ENCODE measurements at places on chromosomes 7 and 10.

GRCh38 chr7:91609525-91609924 lies 271.0 kb downstream of the MTERF1 start:
- no peak for DNase-seq

DNA sequence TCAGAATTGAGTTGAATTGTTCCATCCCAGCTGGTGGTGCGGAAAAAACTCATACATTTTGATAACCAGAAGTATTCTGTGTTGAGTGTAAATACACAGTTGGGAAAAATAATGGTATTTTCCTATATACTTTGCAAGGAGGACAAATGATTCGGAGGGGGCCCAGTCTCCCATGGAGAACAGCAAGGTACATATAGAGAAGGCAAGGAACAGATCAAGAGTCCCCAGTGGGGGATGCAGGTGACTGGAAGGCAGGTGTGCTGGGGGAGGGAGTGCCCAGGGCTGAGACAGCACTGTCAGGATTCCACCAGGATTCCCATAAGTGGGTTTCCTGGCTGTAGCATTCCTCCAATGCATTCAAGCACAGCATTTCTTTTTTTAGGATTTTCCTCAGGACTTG lies 10.8 kb upstream of the ADCY1 start:
- no peak for DNase-seq

- DNase-seq, result no peak
Measured at GRCh38 chr10:48770561-48771089, 86.0 kb downstream of the WDFY4 start.

DNA sequence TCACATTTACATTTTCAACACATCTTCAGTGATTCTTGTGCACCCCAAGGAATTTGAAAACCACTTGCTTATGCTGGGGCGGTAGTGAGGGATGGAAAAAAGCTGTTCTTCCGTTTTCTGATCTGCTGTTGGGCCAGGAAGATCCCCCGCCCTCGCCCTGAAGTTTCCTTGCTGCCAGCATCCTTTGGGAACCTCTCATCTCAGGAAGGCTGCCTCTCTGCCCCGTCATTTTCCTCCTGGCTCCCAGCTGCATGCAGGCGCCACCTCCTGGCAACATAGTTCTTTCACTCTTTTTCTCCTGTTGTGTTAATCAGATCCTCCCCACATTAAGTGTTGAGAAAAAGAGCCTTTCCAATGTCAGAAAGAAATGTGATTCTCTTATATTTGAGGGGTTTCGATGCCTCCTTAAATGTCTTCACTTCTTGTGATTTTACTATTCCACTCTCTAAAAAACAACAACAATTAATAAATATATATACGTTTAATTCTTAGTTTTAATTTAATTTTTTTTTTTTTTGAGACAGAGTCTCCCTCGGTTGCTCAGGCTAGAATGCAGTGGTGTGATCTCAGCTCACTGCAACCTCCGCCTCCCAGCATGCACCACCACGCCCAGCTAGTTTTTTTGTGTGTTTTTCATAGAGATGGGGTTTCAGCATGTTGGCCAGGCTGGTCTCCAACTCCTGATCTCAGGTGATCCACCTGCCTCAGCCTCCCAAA lies 122.9 kb downstream of the RALA start:
- DNase-seq, result peak; percentile 79

GRCh38 chr10:29805134-29805723 lies 170.5 kb upstream of the SVIL start:
- no peak for DNase-seq

GRCh38 chr10:5531558-5532306 lies 7.0 kb downstream of the CALML3 start:
- DNase-seq, result no peak

- no peak for DNase-seq
Measured at GRCh38 chr10:121540732-121541395, 57.4 kb downstream of the FGFR2 start.

- no peak for DNase-seq
Measured at GRCh38 chr10:5575144-5575481, 50.4 kb downstream of the CALML3 start.

DNA sequence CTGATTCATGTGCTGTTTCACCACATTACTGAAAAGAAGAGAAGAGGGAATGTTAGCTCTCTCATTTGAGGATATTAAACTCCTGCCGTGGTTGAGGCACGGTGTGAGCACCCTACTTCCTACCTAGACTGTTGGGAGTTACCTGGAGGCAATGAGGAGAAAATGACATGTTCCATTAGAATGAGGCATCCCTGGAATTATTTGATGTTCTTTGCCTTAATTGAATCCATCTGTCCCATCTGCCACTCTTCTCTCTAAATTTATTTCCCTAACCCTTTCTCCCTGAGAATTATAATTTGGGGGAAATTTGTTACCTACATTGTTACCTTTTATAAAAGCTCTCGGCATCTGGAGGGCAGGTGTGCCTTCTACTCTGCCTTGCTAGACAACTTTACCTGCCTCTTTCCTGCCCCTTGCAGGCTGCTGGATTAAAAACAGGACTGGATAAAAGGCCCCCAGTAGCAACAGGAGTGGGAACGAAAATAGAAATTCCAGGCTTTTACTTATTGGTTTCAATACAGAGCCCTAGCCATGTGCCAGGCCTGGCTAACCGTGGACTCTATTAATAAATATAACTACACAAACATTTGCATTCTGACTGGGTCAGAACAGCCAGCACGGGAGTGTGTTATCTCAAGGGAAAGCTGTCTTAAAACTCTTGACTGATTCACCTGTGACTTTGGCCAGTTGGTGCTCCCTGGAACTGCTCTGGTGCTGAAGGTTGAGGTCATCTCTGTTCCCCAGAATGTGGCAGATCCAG lies 4.4 kb upstream of the ATXN7L1 start:
- DNase-seq, result peak; percentile 20

DNA sequence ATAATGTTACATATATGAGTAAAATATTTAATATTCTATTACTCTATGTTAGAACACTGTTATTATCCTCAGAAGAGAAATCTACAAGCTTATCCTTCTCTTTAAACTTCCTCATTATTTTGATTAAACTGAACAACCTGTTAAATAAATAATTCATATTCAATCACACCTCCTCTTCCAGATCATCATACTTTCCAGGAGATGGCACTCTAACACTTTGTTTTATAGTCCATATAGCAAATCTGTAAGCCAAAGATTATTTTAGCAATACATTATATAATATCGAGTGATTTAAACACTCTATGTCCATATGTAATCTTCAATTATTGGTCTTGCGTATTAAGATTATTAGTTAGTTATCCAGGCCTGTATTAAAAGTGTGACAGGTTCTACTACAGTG lies 694.1 kb downstream of the ANKRD7 start:
- peak; percentile 3 for DNase-seq

DNA sequence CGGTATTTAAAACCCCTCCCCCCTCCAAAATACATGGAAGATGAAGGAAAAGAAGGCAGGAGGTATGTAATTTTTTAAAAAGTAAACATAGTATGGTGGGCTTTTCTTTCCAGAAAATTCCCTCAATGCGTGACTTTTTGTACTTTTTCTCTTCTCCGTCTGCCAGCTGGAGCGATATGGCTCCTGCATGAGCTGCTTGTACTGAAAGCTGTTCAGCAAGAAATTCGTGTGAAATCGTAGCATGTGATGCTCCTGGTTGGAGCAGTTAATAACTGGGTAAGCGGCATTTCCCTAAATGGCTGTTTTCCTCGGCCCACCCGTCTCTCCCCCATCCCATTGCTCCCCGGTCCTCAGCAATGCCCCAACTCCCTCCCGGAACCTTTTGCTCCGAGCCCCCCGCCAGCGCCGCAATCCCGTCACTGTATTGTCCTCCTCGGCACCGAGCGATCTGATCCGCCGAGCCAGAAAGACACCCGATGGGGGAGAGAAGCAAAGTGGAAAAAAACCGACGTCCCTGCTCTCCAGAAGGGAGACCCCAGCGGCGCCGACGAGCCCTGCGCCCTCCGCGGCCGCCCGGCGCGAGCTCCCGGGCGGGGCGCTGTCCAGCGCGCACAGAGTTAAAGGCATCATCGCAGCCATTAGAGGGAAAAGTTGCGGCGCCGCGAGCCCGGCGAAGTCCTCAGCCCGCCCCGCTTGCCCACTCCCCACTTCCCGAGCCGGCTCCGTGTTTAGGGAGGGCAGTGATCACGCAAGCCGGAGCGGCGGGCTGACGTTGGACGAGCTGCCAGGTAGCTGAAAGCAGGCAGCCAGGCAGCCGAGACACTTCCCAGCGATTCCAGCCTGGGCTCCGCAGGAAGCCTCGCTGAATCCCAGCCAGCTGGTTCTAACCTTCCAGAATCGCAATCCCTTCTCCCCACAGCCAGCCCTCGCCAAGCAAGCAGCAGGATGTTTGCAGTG lies at the start of gene VSTM2A:
VSTM2A (plus strand) TSS at position 707 of the 957 bp plus-strand sequence. CDS start 356 bp downstream, outside the sequence.
- peak; percentile 20 for DNase-seq

- no peak for DNase-seq
Measured at GRCh38 chr7:155834486-155835048, 22.3 kb upstream of the SHH start.

DNA sequence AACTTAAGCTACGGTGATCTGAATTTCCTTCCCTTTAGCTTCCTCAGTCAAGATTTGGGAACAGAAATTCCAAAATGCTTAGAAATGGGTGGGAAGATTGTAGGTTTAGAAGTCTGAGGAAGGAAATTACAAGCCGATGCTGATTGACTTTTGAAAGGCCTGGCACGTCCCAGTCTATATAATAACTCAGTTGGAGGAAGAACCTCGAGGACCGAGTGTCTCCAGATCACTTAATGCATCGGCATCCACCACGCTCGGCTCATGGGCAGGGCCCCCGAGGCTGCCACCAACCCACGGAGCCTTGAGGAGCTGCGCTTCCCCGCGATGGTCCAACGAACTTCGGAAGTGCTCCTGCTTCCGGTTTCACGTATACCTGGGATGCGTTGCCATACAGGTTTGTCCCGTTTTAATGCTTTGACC lies 10.4 kb upstream of the SP8 start:
- no peak for DNase-seq

DNA sequence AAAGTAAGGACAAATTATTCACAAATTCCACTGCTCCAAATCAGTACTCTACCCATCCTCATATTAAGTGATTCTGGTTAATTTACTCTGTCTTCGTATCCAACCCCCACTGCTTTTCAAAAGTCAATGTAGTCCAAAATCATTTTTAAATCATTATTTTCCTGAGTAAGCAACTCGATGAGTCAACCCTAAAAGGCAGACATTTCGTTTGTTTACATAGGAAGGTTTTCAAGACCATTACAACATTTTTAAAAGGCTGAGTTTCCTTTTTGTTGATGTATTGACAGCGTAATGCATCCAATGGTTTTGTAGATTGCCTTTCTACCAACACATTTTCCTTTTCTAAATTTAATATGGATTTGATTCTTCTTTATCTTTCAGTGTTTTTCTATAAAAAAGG lies 523.0 kb upstream of the ANKRD30A start:
- no peak for DNase-seq

DNA sequence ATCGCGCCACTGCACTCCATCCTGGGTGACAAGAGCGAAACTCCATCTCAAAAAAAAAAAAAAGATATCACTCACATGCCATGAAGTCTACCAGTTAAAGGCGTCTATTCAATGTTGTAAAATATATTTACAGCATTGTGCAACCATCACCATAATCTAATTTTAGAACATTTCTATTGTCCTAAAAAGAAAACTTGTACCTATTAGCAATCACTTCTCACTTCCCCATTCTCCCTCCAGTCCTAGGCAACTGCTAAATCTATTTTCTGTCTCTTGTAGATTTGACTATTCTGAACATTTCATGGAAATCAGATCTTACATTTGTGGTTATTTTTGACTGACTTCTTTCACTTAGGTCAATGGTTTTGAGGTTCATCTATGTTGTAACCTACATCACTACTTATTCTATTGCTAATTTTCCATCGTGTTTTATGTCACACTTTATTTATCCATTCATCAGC lies 25.2 kb upstream of the OTUD1 start:
- no peak for DNase-seq

DNA sequence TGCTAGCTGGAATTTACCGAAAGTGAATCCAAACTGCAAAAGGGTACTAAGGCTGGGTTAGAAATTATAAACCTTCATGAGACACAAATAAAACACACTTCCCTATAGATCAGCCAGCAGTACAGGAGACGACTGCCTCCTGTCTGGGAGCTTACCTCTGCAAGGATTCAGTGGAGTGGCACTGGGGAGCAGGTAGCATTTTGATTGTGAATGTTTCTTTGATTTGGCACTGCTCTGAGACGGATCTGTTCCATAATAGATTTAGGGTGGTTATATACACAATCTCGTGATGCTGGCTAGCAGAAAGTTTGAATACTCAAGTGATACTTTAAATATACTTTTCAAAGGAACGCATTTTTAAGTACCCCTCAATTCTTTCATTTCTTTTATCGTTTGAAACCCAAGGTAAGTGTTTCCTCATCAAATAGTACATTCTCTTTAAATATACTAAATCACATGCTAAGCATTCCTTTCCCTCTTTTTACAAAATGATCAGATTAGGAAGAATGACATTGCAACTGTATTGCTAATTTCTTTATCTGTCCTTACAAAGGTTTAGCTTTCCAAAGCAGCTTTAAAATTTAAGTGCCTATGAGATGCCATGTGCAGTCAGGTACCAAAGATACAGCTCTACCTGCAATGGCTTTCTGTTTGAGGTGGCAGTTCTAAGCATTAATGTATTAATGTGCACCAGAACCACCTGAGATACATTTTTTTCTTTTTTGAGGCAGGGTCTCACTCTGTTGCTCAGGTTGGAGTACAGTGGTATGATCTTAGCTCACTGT lies 20.6 kb upstream of the CHCHD3 start:
- DNase-seq, result no peak

DNA sequence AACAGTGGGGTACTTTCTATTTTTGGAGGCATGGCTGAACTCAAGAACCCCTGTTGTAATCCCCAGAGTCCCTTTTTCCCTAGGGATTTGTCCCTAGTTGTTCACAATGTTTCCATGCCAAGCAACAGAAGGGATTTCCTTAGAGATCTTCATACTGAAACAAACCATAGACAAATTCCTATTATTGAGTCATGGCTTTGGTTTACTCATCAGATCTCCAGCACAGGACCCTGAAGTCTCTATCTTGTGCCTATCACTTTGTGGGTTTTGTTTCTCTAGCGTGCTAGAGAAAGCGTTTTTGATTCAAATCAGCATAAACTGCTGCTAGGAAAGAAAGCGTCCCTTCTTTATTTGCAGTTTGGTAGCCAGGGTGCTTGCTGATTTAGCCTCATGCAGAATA lies 165.0 kb downstream of the BAMBI start:
- no peak for DNase-seq

DNA sequence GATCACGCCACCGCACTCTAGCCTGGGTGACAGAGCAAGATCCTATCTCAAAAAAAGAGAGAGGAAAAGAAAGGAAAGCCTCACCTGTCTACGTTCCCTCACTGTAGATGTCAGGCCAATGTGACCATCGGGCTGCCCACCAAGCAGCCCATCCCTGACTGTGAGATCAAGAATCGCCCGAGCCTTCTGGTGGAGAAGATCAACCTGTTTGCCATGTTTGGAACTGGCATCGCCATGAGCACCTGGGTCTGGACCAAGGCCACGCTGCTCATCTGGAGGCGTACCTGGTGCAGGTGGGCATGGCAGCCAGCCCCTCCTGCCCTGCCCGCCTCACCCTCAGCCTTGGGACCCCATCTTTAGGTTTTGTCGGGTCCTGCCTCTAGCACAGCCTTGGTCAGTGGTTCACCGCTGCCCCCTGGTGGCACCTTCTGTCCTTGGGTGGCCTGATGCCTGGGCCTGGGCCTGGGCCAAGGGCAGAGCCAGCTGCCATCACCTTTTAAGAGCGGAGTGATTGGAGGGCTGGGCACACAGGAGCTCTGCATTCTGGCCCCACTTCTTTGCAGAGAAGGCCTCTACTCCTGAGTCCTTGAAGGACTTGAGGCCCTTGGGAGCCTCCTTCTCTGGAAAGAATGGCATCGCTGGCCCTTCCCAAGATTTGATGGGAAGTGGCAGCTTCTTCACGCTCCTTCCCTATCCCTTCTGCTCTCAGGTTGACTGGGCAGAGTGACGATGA lies 14.4 kb upstream of the AHCYL2 start:
- peak; percentile 55 for DNase-seq
